ENCODE measurements at places on chromosomes 2 and 18.
A peak's percentile ranks its signal among the peaks of the same experiment; 100 is the strongest.

DNA sequence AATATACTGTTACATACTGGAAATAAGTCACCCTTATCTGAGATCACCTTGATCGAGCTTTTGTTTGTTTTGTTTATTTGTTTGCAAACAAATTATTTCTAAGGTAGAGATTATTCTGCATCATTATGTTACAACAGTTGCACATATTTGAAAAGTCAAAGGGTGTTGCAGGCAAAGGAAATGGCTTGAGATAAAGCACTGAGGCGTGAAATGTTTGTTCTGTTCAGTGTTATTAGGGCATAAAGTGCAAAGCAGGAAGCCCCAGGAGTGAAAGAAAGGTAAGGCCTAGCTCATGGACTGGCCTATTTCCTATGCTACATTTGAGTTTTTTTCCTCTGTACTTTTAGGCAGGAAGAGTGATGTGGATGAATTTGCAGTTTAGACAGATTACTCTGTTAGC, 1815.6 kb upstream of the LRRTM1 start:
- DNase-seq, result no peak

GRCh38 chr2:182715121-182715891, 751 bp upstream of the DNAJC10 start:
- no peak for DNase-seq

DNA sequence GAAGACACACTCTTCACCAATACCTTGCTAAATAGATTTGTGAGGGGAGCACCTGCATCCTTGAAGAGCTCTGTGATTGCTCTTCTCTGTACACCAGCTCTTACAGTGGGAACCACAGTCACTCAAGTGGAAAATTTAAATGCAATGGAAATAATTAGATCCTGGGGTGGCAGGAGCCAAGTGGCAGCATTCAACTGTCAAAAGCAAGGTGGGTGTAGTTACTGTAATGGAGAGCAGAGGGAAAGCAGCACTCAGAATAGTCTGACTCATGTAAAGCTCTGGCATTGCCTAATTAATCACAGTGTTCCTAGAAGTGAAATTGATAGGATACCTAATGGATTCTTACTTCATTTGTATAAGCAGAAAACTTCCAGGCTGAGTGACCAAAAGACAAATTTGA, 245.8 kb downstream of the KCNE4 start:
- DNase-seq, result no peak

DNA sequence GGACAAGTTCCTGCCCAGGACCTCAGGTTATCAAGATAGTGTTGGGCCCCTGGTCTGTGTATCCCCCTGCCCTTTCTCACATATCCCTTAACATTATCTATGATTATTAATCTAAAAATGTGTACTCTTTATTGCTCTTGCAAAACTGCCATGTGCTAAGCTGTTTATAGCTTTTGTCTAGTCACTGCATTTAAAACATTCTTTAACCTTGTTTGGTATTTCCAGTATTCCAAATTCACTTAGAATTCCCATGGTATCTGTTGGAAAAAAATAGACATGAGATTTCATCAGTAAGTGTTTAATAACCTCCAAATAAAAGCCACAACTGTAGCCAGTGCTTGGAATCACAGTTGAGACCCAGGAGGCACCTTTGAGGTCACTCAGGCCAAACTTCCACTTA, 16.2 kb upstream of the GLS start:
- no peak for DNase-seq

DNA sequence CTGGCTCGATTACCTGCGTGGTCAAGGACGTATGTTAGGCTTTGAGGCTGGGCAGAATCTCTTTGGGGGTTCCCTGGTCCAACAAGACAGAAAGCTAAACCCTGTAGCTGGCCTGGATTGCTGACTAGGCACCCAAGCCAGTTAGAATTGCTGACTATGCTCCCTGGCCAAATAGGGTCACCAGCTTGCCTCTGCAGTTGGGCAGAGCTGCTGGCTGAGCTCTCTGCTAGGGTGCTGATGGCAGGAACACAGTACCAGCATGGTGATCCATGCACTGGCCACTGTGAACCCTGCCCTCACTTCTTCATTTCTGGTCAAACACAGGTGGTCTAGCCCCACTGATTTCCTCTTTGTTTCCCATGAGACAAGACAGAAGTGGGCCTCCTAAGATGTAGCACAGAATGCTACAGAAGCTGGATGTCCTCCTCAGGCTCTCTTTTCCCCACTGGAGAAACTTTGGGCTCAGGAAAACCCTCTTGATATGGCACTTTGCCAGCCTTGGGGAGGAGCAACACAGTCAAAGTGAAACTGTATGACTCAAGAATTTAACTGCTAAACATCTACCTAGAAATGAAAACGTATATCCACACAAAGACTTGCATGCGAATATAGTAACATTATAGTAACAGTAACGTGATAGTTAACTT, 20.8 kb downstream of the SP140L start:
- DNase-seq, result no peak

GRCh38 chr2:176158855-176159662, 2.0 kb downstream of the HOXD3 start:
- no peak for DNase-seq

DNA sequence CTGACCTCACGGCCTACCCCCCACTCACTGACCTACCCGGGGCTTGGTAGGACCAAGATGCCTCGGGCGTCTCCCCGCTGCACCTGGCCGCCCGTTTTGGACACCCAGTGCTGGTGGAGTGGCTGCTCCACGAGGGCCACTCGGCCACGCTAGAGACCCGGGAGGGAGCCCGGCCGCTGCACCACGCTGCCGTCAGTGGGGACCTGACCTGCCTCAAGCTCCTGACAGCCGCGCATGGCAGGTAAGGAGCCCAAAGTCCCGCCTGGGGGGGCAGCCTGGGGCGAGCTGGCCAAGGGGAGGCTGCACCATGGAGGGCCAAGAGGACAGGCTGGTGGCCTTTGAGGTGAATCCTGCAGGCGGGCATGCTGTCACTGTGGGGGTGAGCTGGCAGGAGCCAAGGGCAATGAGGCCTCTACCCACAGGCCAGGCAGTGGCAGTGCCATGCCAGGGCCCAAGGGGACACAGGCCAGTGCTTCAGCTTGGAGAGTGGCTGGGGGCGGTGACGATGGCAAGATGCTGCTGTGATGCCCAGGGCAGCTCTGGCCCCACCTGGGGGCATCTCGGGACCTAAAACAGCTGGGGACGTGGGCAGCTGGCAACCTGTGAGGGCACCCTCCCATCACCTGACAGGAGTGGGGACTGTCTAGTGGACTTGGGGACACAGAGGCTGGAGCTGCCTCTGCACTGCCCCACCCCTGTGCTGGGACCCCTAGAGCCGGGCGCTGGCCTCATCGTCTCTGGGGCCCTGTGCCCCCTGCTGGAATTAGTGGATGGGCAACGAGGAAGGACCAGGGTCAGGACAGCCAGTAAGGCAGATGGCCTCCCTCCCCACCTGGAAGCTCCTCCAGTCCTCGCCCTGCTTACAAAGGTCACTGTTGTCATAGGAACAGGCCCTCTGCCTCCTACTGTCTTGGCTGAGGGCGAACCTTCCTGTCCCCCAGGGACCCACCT, 2.0 kb downstream of the ESPNL start:
- DNase-seq, result peak; percentile 12

- no peak for DNase-seq
These were observed 15.5 kb downstream of the FAM178B start for GRCh38 chr2:96970910-96971309.

GRCh38 chr2:113876503-113877387, 13.1 kb upstream of the ACTR3 start:
- peak; percentile 46 for DNase-seq

GRCh38 chr2:236827997-236828396, 257.7 kb upstream of the COPS8 start:
- DNase-seq, result no peak

- DNase-seq, result no peak
These were observed 250.0 kb downstream of the SOX11 start for GRCh38 chr2:5942204-5942603.

DNA sequence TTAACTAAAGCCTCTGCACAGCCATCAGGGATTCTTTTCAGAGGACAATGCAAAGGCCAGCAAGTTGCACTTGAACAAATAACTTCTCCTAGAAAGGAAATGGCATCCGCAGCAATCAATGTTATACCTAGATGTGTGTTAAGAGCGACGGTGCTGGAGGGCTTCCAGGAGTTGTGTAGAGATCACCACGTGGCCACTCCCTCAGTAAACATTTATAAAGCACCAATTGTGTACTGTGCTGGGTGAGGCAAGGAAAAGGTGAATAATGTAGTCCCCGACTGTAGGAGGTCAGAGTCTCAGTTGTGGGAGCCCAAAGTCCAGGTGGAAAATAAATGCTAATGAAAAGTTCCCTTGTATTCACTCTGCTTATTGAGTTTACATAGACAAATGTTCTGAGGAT, 135.0 kb downstream of the ALK start:
- DNase-seq, result no peak

DNA sequence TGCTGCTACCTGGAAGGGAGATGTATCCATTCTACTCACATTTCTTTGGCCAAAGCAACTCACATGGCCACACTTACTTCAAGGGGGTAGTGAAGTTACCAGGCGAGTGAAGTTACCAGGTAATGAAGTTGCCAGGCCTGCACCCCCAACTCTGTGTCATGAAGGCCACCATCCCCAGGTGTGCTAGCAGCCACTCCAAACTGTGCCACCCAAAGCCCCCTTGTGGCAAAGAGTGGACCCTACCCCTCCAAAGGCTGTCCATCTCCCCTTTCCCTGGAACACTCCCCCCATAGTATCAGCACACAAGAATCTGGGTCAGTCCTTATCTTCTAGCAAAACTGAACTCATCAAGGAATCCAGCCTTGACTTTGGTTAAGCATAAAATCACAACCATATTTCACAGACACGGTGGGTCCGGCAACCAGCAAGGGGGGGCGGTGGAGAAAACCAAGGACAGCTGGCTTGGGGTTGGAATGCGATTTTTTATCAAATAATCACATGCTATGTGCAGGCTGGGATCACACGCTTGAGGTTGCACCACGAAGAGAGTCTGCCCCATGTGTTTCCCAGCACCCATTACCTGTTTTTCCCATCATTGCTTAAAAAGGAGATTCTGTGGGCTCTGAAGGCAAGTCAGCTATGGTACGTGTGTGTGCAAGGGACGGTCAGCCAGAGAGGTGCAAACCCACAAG, 60.9 kb downstream of the ZFP36L2 start:
- DNase-seq, result no peak

DNA sequence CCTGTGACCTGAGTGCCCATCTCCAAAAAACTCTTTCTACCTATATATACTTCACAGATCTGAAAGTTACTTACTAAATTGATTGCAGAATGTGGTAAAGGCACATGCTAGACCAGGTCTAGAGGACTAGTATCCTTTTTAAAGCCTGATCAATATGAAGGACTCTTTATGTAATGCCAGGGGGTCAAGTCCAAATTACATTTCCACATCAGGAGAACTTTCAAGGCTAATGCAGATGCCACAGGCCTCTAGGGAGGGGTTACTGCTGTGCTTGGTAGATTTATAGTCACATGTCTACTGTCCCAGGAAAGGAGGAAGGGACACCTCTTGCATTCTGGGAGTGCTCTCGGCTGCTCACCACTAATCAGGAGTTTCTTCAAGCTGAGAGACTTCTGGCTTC, 118.4 kb upstream of the NOSTRIN start:
- DNase-seq, result no peak

DNA sequence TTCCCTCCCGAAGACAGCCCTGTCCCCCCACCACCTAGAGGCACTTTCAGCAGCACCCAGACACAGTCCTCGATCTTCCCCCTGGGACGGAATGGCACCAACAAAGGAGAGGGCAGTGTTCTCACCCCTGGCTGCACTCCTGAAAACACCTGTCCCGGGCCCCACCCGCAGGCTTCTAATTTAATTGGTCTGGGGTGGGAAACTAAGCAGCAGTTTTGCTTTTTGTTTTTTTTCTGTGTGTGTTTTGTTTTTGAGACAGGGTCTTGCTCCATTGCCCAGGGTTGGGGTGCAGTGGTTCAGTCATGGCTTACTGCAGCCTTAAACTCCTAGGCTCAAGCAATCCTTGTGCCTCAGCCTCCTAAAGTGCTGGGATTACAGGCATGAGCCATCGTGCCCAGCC, 38.4 kb upstream of the REL start:
- no peak for DNase-seq

- DNase-seq, result no peak
These were observed 129.7 kb downstream of the TPO start for GRCh38 chr2:1542971-1543370.

- DNase-seq, result no peak
These were observed 232.1 kb upstream of the EPAS1 start for GRCh38 chr2:46065152-46065551.

GRCh38 chr18:76914314-76914713, 92.0 kb downstream of the ZNF236 start:
- no peak for DNase-seq

DNA sequence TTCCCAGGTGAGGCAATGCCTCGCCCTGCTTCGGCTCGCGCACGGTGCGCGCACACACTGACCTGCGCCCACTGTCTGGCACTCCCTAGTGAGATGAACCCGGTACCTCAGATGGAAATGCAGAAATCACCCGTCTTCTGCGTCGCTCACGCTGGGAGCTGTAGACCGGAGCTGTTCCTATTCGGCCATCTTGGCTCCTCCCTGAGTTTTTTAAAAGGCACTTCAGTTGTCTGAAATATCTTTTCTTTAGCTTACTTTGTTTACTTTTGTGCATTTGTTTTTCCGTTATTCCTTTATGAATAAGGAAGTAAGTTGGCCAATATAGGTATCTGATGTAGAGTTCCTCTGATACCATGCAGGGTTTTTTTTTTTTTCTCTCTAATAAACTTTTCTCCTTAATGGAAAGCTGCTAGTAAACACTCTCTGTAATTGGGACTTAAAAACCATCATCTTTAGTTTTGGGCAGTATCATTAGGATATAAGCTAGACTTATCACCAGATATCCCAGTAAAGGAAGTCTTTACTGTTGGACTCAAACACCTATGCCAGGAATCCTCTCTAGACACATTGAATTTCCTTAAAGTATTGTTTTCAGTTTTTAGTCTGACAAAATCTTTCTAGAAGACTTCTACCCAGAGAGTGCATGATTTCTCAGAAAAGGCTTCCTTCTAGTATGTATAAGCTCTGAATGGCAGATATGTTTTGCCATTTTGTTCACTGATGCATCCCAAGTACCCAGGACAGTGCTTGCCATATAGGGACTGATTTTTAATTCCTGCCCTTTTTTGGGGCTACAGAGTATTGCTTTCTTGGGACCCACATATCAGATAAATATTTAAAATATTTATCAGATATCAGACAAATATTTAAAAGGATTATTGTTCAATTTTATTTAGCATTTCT, 35.8 kb upstream of the DYSF start:
- DNase-seq, result no peak

DNA sequence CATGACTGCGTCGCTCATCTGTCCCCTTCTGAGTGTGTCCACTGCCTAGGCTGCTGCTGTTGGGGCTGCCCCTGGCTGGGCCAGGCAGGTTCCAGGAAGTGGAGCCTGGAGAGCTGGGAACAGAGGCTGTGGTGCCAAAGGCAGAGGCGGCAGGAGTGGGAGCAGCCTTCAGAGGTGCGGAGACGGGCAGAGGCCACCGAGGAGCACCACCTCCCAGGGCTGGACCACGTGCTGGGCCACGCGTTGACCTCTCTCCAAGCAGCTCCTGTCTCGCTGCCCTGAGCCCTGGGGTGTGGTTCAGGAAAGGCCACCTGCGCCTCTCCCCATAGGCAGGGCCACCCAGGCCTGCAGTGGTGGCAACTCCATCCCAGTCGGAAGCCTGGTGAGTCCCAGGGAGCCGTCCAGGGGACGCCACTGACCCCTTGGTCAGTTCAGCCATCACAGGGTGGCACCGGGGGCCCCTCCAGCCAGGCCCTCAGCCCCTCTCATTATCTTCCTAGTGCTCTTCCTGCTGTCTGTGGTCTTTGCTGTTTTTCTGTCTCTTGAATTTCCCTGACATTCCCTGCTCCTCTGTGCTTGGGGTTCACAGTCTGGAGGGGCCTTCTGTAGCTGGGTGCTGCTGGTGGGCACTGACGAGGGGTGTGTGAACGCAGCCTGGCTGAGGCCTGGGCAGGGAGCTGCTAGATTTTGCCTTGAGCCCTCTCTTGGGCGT, 122.8 kb upstream of the HS6ST1 start:
- DNase-seq, result peak; percentile 6

Data from activated CD8-positive, alpha-beta memory T cell treated with anti-CD3 and anti-CD28 coated beads, Interleukin-2, amount 50 U/mL, for 4 hours (primary cell).